ENCODE measurements at places on chromosomes 1 and 21.
A peak's percentile ranks its signal among the peaks of the same experiment; 100 is the strongest.

DNA sequence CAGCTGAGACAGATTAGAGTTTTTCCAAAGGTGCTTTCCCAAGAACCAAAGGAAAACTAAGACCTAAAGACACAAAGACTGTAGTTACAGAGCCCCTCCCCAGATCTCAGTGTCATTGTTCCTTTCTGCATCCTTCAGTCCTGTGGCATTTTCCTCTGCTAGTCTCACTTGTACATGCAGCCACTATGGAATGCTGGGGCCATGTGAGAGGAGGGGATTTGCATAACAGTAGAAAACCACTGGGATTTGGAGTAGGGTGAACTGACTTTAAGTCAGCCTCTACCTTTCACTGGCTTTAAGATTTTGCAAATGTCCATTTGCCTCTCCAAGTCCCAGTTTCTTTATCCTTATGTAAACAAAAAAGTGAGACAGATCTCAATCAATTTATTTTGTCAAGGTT, 119.4 kb upstream of the F3 start:
- DNase-seq = no peak

GRCh38 chr1:228955691-228956090, 220.4 kb downstream of the RHOU start:
- no peak for DNase-seq

GRCh38 chr1:168146160-168146539, 9.4 kb upstream of the GPR161 start:
- DNase-seq = no peak

GRCh38 chr1:113219377-113219776, 146.4 kb downstream of the LRIG2 start:
- no peak for DNase-seq

GRCh38 chr1:33094971-33095604, 14.1 kb downstream of the AZIN2 start:
- peak; percentile 5 for DNase-seq

GRCh38 chr1:199784138-199784895, 243.2 kb upstream of the NR5A2 start:
- DNase-seq = no peak

GRCh38 chr1:50873458-50874187, 86.4 kb downstream of the FAF1 start:
- no peak for DNase-seq

DNA sequence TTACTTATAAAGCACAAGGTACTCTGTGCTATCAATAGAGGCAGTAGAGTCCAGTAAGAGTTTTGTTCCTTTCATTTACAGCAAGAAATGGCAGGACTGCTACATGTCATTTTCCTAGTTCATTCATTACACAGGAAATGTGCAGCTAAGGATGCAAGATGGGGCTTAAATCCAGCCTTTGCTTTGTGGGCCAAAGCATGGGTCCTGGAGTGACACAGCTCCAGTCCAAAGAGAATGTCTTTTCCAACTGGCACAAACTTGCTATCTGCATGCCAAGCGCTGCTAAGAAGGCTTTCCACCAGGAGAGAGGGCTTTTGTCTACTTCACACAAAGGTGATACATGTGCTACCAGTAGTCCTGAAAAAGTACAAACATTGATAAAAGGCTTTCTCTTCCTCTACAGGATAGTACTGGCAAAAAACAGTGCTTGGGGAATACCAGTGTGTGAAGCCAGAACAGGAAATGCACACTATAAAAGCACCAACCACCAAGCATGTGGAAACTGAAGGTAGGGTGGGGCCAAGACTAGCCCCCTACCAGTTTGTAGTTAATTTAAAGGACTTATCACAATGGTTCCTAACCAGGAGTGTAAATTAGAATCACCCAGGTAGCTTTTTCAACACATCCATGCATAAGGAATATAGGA, 68.7 kb downstream of the ARID4B start:
- no peak for DNase-seq

DNA sequence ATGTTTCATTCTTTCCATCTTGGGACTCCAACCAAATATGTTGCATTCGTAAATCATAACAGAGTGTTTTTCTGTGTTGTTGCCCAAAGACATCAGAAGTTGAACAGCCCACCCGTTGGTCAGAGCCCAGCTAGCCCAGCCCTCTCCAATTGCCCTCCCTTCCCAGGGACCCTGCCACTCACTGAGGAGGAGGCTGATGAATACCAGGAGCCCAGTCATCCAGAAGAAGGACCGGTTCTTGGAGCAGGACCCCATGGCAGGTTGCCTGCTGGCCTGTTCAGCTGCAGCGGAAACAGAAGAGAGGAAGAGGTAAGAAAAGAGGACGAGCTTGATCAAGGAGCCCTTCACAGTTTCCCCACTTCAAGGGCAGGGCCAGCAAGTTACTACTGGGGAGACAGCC, 172.2 kb upstream of the ETV3 start:
- DNase-seq = no peak

- DNase-seq = no peak
Measured at GRCh38 chr1:191206513-191207207, 729.0 kb upstream of the BRINP3 start.

GRCh38 chr1:66226985-66227384, 307.0 kb upstream of the SGIP1 start:
- no peak for DNase-seq

DNA sequence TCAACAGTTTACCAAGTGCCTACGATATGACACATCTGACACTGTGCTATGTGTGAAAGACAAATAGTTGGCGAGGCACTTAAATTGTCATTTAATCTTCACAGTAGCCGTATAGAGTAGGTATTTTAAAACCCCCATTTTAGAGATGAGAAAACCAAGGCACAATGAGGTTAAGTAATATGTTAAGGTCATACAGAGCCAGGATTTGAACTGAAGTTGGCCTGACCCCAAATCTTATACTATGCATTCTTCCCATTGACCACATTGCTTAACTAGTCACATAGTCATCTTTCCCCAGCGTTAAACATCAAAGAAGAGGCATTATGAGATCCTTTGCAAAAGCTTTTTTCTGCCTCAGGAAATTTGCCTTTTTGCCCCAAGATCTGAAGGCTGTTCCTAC, 3.9 kb downstream of the INKA2 start:
- DNase-seq = no peak

DNA sequence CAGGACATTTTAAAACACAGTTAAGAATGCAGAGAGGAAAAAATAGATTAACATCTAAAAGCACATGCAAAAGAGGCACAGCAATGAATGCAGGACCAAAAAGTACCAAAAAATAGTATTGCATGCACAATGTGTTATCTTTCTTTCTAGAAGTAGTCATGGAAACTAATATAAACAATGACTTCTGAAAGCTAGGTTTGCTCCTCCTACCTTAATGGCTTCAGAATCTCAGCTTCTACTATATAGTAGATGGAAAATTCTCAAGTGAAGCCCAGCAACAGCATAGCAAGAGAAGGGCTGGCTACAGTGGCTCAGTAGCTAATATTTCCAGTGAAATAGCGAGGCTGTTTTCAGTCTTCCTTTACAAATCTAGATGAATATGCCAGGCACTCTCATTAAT, 125.1 kb downstream of the CRB1 start:
- no peak for DNase-seq

- DNase-seq = no peak
Measured at GRCh38 chr1:6961289-6961688, 176.0 kb downstream of the CAMTA1 start.

DNA sequence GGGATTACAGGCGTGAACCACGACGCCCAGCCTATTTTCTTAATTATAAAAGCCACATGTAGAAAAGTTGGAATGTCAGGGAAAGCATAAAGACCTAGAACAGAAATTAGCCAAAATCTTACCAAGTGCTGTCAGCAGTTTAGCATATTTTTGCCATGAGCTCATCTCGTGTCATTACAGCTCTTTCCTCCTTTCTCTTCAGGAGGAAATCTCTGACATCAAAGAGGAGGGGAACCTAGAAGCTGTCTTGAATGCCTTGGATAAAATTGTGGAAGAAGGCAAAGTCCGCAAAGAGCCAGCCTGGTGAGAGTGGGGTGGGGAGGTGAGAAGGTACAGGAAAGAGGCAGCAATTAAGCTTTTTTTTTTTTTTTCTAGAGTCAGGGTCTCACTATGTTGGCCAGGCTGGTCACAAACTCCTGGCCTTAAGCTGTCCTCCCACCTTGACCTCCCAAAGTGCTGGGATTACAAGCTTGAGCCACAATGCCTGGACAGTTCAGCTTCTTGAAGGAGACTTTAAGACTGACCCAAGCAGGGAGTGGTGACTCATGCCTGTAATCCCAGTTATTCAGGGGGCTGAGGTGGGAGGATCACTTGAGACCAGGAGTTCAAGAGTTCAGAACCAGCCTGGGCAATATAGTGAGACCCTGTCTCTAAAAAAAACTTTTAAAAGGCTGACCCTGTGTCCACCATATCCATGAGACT, 8.4 kb upstream of the BGLAP start:
- DNase-seq = no peak

GRCh38 chr1:26833432-26834405, 7.2 kb downstream of the ZDHHC18 start:
- no peak for DNase-seq

DNA sequence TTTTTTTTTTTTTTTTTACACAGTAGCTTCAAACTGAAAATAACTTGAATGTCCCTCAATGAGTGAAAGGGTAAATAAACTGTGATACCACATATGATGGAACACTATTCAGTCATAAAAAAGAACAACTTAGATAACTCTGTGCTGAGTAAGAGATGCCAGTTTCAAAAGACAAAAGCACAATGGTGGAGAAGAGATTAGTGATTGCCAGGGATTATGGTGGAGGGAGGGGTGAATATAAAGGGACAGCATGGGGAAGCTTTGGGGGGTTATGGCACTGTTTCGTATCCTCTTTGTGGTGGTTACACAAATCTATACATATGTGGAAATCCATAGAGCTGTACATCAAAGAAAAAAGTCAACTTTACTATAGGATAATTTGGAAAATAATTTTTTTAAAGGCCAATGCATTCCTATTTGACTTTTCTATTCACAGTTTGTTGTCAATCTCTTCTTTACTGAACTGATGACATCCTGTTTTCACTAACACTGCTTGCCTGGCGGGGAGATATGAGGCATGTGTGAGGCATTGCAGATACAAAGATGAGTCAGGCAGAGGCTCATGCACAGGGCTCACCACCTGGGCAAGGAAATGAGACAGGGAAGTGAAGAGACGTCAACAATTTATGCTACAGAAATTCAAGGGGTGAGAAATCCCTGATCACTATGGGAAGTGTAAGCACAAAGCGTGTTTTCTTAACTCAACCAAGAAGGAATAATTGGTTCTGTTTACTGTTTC, 302.7 kb downstream of the DUSP10 start:
- no peak for DNase-seq

GRCh38 chr1:81439046-81439823, 361.5 kb upstream of the ADGRL2 start:
- no peak for DNase-seq

- no peak for DNase-seq
Measured at GRCh38 chr1:223183268-223183862, 40.3 kb upstream of the TLR5 start.

- peak; percentile 60 for DNase-seq
Measured at GRCh38 chr1:152001631-152002584, 8.2 kb upstream of the S100A10 start.

DNA sequence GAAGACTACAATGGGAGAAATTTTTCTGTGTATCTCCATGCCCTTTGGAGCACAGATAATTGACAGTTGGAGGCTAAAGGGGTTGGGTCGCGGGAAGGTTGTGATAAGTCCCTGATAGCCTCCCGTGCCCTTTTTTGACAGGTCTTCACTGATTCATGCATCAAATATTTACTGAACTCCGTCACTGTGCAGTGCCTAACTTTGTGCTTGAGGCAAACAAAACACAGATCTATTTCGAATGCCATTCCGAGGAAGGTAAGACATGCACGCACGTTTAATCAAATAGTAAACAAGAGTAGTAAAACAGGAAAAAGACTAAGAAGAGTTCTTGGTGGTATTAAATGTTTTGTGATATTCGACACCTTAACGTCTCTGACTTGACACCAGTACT, 494 bp upstream of the PIP5K1A start:
- no peak for DNase-seq

DNA sequence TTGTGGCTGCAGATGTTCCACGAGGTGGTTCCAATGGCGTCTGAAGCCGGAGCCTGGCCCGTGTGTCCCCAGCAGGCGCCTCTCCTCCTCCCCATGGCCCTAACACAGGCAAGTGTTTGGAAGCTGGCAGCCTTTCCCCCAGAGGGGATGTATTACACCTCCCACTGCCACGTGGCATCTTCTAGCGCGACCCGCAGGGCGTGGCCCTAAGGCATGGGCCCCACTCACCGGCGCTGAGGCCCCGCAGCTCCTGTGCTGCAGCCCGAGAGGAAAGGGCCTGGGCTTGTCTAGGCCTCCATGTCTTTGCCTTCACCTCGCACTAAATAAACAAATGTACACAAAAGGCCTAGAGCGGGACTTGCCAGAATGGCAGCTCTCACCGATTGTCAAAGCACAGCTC, 37.9 kb downstream of the SLC66A1 start:
- no peak for DNase-seq

- no peak for DNase-seq
Measured at GRCh38 chr21:16409352-16409751, 679.6 kb downstream of the USP25 start.

DNA sequence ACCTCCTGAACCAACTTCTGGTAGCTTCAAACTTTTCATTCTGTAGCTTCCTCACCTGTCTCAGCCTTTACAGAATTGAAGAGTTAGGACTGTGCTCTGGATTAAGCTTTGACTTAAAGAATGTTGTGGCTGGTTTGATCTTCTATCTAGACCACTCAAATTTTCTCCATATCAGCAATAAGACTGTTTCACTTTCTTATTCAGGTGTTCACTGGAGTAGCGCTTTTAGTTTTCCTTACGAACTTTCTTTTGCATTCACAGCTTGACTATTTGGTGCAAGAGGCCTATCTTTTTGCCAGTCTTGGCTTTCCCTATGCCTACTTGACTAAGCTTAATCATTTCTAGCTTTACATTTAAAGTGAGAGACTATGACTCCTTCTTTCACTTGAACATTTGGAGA, 31.5 kb downstream of the FGGY start:
- no peak for DNase-seq

GRCh38 chr1:62301726-62302390, 17.4 kb downstream of the KANK4 start:
- DNase-seq = no peak

- no peak for DNase-seq
Measured at GRCh38 chr21:19029816-19030215, 626.2 kb upstream of the TMPRSS15 start.

- no peak for DNase-seq
Measured at GRCh38 chr1:223525957-223526356, 132.7 kb downstream of the CCDC185 start.

GRCh38 chr1:22854688-22855565, 117.7 kb downstream of the LACTBL1 start:
- DNase-seq = no peak

DNA sequence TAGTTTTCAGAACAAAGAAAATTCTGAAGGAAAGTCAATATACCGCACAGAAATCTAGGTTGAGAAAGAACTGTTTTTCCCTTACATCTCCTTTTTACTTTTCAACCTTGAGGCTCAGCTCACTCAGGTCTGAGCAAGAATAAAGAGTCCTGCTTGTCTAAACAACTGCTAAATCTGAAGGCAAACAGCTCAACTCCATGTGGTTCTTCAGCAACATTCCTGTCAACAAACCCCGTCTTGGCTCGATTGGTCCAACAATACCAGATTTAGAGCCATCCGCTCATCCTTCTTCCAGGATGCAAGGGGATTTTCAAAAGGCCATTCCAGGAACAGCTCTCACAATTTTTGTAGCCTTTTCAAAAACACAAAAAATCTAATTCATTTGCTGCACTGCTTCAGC, 119.8 kb downstream of the HLCS start:
- DNase-seq = no peak

GRCh38 chr1:231420299-231420958, 1.7 kb downstream of the EGLN1 start:
- DNase-seq = no peak
